M059J (cell line): ENCODE measurements at places on chromosomes 7 and 10. TPM values are rescaled to one million over a fixed set of nuclear protein-coding genes. Genes with fewer than 3 reads are reported as not detected.

The TMEM270 gene
- total RNA-seq: 0.17 and 0.32 TPM in 2 replicates

The TCAF1 gene
- 43.7 and 45.3 TPM in 2 replicates for total RNA-seq

The TPST1 gene
- total RNA-seq: 44.2 and 61.0 TPM in 2 replicates

The CPA2 gene
- total RNA-seq: 0.17 and 3.0 TPM in 2 replicates

The FBXW4 gene
- total RNA-seq: 8.7 and 8.9 TPM in 2 replicates

The FAM241B gene
- total RNA-seq: 1.9 and 2.8 TPM in 2 replicates

The SFRP5 gene
- not detected in 2 replicates for total RNA-seq

The ADAM12 gene
- 43.4 and 76.1 TPM in 2 replicates for total RNA-seq

The TNS3 gene
- total RNA-seq: 75.0 and 115 TPM in 2 replicates

The PNLIPRP2 gene
- total RNA-seq: not detected in 2 replicates

The COX19 gene
- 7.7 and 10.2 TPM in 2 replicates for total RNA-seq

- DNase-seq: no peak
Measured at GRCh38 chr10:129023082-129023481, 444.0 kb upstream of the MGMT start.

DNA sequence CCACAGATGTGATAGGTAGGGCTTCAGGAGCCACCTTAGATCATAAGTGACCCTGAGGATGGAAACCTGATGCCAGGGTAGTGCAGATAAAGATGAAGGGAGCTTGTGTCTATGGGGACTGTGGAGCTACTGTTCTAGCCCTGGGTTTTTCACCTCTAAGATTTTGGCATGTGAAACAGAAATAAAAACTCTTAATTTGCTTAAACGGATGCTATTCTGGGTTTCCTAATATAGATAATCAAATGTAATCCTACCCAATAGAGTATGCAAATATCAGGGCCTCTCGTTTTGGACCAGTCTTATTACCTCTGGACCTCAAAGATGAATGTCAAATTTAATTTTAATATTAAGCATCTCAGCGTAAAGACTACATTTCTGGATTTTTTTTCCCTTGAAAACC lies 49.3 kb downstream of the ABCB4 start:
- DNase-seq: no peak

GRCh38 chr7:47783456-47784223 lies 164.6 kb downstream of the PKD1L1 start:
- DNase-seq: peak; percentile 99

- DNase-seq: no peak
Measured at GRCh38 chr10:16919121-16919982, 102.1 kb upstream of the RSU1 start.

GRCh38 chr10:42543840-42544372 lies 94.5 kb downstream of the ZNF33B start:
- DNase-seq: no peak

DNA sequence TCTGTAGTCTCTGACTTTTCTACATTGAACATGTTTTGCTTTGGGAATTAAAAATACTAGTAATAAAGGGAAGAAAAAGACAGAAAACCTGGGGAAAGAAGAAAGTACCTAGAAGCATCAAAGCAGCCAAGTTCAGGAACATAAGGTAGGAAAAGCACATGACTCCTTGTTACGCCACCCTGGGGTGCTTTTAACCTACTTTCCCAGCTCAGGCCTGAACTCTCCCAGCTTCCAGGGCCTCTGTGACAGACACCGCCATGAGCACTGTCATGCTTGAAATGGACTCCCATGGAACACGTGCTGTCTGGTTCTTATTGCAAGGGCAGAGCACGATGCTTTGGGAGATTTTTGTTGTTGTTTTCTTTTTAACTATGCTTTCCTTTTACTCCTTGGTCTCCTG lies 11.4 kb downstream of the ACTR1A start:
- DNase-seq: no peak

- DNase-seq: peak; percentile 59
Measured at GRCh38 chr7:70072220-70072619, 473.9 kb downstream of the AUTS2 start.

DNA sequence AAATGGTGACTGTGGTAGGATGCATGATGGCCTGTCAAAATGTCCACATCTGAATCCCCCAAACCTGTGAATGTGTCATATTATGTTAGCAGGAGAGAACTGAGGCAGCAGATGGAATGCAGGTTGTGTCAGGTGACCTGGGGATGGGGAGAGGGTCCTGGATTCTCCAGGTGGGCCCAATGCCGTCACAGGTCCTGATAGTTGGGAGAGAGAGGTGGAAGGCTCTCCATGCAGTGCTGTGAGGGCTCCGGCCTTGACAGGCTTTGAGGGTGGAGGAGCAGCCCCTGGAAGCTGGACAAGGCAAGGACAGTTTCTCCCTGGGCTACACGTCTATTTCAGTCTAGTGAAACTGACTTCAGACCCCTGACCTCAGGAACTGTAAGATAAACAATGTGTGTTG lies 330.9 kb upstream of the ZNF32 start:
- DNase-seq: no peak

- peak; percentile 45 for DNase-seq
Measured at GRCh38 chr7:117323851-117324711, 1.2 kb upstream of the WNT2 start.

GRCh38 chr7:134441264-134441663 lies 17.6 kb downstream of the AKR1B1 start:
- DNase-seq: no peak

DNA sequence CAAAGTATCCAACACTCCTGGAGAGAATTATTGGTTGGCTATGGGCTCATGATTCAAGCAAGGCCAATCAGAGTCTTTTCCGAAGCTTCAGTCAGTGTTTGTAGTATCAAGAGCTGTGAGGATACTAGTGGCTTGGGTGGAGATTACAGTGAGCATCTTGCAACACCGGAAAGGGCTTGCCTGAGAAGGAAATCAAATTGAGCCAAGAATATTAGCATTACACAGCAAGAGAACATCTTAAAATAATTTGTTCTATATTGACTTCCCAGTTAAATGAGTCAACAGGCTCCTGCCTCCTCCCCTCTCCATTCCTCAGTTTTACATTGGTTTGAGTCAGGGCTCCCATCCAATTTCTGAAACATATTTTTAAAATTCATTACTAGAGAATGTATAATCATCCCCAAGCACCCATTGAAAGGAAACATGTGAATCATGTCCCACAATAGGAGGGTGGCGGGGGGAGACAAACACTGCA lies 127.4 kb downstream of the ELAPOR2 start:
- DNase-seq: no peak

GRCh38 chr7:98670186-98670585 lies 53.1 kb downstream of the NPTX2 start:
- DNase-seq: no peak

DNA sequence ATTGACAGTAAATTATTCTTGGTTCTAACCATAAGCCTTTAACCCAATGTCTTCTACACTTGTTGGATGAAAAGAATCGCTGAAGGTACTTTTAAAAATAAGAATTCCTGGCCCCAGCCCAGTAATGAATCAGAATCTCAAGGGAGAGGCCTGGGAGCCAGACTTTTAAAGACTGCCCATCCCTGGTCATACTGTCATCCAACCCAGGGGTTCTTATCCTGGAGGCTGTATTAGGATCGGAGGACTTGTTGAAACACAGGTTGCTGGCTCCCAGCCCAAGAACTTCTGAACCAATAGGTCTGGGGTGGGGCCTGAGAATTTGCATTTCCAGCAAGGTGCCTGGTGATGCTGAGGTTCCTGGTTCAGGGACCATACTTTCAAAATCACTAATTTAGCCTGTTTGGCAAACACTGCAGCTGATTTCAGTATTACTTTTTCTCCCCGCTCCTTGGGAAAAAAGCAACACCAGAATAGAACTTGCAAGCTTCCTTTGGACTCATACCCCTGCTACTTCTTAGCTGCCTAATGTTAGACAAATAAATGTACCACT lies 79.5 kb upstream of the FAM133B start:
- peak; percentile 27 for DNase-seq

DNA sequence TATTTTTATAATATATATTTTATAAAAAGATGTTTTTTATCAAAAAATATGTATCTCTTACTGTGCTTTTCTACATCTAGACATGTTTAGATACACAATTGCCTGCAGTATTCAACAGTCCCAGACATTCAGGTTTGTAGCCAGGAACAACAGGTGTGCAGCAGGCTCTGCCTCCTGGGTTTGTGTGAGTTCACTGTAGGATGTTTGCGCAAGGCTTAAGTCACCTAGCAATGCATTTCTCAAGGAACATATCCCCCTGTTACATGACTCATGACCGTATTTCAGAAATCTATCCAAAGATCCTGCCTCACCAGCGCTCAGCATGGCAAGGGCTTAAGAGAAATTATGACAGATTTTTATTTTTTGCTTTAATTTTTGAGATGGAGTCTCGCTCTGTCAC lies 41.5 kb downstream of the PITRM1 start:
- DNase-seq: no peak

DNA sequence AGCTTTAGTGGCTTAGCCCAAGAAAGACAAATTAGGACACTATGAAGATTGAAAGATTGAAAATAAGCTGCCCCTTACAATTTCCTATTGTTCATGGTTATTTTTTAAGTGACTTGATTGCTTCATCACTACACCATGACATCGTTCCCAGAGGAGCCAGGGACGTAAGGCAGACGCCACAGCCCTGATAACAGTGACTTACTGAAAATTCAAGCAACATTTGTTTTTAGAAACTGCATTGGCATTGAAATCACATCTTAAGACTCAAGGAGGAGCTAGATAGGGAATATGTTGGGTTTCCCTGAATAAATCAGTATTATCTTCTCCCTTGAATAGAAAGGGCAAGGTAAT lies 38.7 kb upstream of the ANK3 start:
- no peak for DNase-seq

DNA sequence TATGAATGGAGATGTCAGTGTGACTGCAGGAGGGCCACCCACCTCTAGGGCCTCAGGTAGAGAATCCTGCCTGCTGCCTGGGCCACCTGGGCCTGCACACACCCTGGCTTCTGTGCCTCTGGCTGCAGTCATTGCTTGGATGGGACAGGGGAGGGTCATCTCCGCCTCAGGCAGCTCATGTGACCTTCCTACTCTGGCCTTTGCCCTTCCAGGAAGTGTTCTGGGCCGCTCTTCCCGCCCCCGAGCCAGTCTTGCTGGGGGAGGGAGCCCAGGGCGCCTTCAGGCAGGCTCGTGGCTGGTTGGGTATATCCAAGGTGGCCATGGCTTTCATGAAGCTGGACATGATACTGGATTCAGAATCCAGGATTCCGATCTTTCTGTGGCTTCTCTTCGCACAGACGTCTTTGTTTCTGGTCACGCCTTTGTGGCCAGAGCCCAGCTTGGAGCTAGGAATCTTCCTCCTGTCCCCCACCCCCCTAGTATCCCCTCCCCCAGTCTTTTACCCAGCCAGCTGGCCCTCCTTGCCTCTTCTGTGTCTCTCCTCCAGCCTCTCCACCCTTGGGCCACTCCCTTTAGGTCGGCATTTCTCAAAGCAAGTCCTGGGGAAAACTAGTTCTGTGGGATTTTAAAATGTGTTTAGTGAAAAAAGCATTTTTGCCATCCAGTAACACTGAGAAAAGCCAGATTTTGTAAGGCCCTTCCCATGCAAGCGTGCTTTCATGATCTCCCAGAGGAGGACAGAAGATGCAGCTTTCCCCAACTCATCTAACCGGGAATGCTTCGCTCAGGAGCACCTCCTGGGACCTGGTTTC lies 119.6 kb downstream of the ZMIZ1 start:
- no peak for DNase-seq

GRCh38 chr10:113422371-113422770 lies 130.5 kb upstream of the HABP2 start:
- DNase-seq: no peak

DNA sequence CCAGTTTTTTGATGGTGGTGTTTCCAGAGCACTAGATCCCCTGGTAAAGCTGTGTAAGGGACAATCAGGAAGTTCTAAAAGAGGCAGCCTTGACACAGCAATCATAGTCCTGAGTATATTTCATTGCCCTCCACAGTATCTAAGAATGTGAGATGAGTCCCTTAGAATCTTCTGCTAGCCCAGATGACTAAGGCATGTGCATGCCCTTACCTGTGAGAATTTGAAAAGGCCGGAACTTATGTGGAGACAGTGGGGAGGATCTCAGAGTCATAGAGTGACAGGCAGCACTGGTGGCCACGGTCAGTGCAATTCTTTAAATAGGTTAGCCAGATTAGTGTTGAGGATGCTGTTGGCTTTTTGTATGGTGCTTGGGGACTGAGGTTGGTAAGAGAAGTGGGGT lies 361.4 kb upstream of the VSTM2A start:
- no peak for DNase-seq

DNA sequence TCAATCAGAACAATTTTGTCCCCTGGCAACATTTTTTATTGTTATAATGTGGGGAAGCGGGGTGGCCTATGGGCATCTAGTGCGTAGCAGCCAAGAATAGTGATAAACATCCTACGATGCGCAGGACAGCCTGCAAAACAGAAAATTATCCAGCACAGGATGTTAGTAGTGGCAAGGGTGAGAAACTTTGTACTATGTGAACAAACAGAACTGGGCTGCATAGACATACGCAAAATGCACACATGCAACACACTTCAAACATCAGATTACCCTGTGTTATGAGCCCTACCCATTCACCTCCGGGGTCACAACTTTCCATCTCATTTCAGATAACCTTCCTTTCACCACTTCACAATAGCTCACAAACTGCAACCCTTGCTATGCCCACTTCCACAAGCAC lies 3.1 kb downstream of the ZNF786 start:
- no peak for DNase-seq

DNA sequence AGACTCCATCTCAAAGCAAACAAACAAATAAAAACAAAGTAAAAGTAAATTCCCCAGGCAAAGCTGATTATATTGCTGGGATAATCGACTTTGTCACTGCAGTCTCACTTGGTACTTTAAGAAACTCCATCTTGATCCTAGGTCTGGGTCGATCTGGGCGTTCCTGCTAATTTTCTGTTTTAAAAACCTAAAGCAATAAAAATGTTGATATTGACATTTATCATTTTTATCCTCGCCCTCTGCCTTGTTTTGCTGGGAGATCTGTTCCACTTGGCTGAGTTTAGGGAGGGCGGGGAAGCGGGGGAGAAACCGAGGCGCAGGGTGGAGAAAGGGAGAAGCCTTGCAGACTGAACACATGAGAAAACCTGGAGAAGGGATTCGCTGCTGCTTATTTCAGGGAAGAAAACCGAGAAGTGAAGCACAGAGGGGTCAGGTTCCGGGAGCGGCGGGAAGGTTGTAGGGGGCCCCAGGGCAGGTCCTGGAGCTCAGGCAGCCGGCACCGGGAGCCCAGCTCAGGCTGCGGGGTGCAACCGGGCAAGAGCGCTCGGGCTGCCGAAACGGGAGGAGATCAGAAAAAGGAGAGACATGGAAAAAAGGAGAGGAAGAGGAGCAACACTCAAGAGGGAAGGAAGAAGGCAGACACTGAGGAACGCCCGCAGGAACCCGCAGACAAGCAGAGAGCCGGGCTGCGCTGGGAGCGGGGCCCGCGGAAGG lies 27.3 kb upstream of the KMT2C start:
- peak; percentile 74 for DNase-seq

DNA sequence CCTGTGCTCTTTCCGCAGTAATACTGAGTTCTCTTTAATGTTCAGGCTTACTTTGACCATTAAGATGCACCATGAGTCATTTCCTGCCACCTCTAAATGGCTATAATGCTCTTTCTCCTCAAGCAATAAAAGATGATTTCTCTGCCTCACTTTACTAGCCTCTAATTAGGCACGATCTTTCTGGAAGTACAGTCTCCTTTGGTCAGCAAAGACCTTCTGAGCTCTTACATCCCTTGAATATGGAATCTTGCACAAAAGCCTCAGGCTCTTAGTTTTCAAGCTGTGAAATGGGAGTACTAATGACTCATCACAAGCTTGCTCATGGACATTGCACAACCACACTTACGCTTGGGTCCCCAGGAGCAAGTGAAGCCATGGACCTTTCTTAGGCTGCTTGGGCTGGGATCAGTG lies 85.9 kb downstream of the FRMD4A start:
- DNase-seq: peak; percentile 74

- DNase-seq: peak; percentile 51
Measured at GRCh38 chr10:89074120-89074519, 83.5 kb downstream of the FAS start.
